ENCODE measurements at places on chromosomes 7 and 10. TPM values are rescaled to one million over a fixed set of nuclear protein-coding genes. Genes with fewer than 3 reads are reported as not detected.

DNA sequence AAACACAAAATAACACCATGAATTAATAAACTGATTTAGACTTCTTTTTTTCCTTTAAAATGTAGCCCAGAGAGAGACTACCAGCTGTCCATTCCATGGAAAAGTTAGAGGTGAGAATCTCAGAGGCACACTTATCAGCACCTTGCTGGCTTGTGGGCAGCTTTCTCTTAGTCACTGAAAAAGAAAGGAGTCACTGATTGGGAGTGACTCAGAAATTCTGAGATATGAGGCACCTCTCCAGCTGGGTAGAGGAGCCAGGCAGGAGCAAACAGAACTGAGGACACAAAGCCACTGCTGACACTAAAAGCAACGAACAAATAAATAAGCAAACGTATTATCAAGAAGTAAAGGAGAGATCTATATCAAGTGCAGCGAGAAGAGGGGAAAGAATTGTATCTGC lies 310.6 kb downstream of the PARD3 start:
- DNase-seq = peak; percentile 86

PSD gene
- total RNA-seq = under 0.01 TPM

SPDYE9 gene
- not detected for total RNA-seq

DNA sequence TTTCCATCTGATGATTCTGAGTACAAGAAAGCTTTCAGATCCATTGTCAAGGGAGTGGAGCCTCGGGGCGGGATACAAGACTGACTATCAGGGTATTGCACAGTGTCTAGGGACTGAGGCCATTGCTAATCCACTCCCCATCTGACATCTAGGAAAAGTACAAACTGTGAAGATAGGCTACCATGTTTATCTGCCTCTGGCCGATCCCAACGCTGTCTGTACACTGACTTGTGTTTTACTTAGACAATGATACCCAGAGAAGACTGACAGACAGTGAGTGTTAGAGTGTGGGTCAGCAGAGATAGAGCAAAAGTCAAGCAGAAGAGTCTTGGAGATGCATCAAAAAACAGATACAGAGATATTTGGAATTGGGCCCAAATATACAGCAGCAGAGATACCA lies 3.1 kb upstream of the SLC13A4 start:
- DNase-seq = no peak

DNA sequence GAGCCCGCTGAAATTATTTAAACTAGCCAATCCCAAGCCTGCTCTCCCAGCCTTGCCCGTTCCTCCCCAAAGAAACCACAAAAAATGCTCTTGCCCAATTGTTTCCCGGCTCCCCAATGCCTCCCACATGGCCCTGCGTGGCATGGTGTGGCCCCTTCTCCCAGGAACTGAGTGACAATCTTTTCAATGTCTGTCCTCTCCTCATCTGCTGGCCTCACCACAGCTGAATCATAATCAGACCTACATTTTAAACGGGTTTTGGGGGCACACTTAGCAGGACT lies 201.5 kb downstream of the PRPF18 start:
- DNase-seq = no peak

Data from bronchial epithelial cell (primary cell).